NCI-H1417 (cell line): ENCODE measurements at places on chromosomes 6 and 20.

- DNase-seq, result no peak
Observed at GRCh38 chr6:152637296-152638047, at the start of gene SYNE1. Gene SYNE1, minus strand, starts transcription at chr6:152637362. Its CDS starts 9,031 bp downstream, at chr6:152628331.

GRCh38 chr20:62805155-62805710 is 598 bp downstream of the OGFR start:
- peak; percentile 51 for DNase-seq

DNA sequence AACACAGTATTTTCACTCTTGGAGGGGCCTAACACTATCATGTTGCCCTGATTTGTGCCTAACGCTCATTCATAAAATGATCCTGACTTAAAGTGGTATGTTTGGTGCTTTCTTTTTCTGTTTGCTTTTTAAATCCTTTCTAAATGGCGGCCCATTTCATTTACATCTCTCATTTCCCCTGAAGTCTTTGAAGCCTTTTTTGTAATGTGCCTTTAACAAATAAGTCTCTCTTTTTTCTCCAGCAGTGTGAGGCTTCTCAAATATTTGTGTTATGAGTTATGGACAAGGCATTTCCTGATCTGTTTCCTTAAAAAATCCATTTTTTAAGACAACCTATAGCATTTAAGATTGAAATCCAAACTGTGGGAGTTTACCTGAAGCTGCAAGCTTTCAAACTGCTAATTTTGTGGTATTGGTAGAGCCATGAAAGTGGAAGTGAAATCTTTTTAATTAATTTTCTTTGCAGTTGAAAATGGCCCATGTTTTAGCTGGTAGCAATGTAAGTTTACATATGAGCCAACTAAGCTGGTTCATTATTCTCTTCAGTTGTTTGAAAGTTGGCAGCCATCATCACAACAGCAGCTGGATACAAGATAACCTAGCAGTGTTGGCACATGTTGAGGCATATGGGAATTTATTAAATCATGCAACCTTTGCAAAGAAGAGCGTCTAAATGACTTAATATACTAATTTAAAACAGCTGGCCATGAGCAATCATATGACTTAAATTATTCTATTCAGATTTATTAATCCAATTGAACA is 469.7 kb downstream of the CDKAL1 start:
- DNase-seq, result no peak

- DNase-seq, result no peak
Observed at GRCh38 chr6:97665446-97665845, 382.4 kb upstream of the MMS22L start.

- no peak for DNase-seq
Observed at GRCh38 chr20:58618351-58619076, 32.6 kb upstream of the STX16 start.

DNA sequence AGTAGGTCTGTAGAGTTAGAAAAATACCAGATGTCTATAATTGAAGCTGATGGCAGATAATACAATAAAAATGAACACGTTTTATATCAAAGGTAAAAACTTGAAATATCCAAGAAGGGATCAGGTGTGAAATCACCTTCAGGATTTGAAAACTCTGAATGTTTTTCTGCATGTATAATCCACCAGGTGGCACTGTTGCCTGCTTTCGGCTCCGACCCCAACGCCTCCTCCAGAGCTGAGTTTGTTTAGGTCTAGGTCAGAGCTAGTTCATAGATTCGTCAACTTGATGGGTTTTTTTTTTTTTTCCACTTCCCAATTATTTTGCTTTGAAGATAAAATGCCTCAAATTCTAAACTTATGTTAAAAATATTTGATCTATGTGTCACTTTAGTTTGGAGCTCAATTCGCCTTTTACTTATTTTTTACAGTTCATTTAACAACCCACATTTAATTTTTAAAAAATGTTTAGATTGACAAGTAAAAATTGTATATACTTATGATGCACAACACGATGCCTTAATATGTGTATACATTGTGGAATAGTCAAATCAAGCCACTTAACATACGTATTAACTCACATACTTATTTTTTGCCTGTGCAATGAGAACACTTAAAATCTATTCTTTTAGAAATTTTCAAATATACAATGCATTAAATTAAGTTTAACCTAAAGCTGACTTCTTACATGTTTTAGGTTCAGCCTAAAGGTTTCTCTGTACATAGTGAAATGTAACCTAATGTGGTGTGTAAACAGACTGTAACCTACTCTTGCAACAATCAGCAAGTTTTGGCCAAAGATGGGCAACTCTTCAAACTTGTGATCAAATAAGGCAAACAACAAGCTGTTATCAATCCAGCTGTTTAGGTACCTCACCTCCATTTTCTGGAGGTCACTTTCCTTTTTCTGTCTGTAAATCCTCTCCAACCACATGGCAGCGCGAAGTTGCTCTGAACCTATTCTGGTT is 39.4 kb upstream of the ENPP4 start:
- DNase-seq, result peak; percentile 66

DNA sequence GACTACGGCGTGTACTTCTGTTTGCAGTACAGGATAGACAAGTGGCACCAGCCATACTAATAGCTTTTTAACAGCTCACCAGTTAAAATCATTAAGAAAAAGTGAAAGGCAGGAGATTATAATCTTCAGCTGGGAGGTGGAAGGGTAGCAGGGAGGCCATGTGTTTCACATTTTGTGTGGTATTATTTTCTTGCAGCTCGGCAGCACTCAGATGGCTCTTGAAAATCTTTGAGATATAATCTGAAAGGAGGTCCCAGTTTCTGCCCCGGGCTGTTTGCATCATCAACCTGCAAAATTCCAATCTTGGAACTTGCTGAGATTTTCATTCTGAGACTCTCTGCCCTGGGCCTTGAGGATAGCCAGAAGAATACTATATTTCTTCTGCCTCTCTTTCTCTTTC is 87.5 kb upstream of the HDAC2 start:
- no peak for DNase-seq

DNA sequence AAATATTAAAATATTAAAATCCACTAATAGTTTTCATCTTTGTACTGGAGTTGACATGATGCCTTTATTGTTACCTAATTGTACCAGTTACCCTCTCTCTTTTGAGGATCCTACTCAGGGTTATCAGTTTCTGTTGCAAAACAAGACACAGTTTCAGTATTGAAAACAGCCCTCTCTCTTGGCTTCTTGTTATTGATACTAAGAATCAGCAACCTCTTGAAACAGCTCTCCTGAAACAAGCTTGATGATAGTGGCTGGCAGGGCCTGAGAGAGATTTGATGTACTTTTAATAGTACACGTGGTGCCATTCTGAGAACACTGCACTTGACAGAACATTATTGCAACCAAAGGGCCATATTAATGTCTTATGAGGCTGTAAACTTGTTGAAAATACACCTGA is 64.9 kb upstream of the MEI4 start:
- DNase-seq, result no peak

DNA sequence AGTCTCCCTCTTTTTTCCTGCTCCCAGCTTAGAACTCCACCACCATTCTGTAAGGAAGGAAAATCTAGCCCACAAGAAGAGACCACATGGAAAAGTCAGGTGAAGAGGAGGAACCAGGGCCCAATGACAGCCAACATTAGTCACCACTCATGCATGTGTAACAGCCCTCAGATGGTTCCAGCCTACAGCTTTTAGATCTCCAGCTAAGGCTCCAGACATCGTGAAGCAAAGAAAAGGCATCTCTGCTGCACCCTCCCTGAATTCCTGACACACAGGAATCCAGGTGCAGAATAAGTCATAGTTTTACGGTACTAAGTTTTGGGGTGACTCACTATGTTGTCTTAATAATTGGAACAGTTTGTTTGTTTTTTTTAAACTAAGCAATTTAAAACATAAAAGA is 25.5 kb downstream of the DCDC2 start:
- no peak for DNase-seq

- no peak for DNase-seq
Observed at GRCh38 chr20:56673450-56673849, 44.3 kb downstream of the TFAP2C start.

DNA sequence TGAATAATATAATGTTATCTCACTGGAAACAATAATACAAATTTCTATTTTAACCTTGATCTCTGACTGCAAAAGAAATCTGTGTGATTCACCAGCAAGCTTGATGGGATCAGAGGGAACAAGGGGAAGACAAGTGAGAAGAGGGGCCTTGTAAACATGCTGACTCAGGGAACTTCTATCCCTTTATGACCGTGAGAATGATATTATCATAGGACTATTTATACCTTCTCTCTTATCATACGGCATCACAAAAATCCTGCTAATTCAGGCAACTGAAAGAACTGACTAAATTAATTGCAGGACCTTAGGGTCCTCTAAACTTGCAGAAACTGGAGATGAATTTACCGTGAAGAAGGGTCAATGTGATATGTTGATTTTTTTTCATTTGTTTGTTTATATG is 173.3 kb downstream of the PTPRK start:
- no peak for DNase-seq

DNA sequence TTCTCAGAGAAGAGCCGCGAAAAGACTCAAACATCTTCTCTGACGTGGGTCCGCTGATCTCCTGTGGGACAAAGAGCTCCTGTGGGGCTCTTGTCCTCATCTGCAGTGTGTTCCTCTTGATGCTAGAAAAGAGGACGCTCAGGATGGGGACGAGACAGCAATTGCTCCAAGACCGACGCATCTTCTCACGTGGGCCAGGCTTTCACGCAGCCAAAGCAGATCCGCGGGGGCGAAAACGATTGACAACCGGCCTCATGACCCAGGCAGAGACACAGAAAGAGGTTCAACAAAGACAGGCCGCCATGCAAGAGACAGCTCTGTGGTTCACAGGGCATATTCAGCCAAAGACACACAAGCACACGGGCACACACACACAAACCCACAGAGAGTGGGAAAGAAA is 971.8 kb upstream of the DEFB115 start:
- no peak for DNase-seq

- peak; percentile 64 for DNase-seq
Observed at GRCh38 chr20:18056174-18057100, 1.3 kb downstream of the OVOL2 start.
